ENCODE measurements at places on chromosomes 4 and X.

- no peak for DNase-seq
Measured at GRCh38 chr4:116878280-116878679, 207.1 kb downstream of the TRAM1L1 start.

DNA sequence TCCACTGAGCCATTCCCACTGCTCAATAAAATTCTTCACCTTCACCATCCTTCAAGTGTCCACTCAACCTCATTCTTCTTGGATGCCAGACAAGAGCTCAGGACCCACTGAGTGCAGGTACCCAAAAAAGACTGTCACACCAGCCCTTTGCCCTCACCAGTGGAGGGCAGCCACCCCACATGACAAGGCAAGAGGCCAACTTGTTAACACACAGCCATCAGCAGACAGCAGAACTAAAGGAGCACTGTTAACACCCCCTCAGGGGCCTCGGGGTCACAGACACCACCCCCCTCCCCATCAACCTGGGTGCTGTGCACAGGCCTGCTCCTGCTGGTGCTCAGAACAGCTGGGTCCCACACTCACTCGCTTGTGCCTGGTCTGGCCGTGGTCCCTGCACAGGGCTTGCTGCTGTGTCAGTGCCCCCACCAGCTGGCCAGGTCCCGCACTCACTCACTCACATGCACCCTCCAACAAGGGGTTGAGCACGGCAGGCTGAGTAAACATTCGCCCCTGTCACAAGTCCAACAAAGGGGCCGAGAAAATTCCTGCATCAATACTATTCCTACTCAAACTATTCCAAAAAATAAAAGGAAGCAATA, 54.1 kb downstream of the ATRX start:
- no peak for DNase-seq

DNA sequence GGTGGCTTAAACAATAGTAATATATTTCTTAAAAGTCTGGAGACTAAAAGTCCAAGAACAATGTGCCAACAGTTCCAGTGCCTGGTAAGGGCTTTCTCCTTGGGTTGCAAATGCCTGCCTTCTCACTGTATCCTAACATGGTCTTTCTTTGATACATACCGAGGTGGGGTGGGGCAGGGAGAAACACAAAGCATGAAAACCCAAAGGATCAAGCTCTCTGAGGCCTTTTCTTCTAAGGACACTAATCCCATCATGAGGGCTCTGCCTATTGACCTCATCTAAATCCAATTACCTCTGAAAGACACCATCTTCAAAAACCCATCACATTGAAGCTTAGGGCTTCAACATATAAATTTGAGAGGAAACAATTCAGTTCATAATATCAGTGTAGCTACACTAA, 311.3 kb downstream of the GRID2 start:
- no peak for DNase-seq

- DNase-seq: peak; percentile 46
Measured at GRCh38 chr4:150579551-150580234, 2.3 kb upstream of the MAB21L2 start.

DNA sequence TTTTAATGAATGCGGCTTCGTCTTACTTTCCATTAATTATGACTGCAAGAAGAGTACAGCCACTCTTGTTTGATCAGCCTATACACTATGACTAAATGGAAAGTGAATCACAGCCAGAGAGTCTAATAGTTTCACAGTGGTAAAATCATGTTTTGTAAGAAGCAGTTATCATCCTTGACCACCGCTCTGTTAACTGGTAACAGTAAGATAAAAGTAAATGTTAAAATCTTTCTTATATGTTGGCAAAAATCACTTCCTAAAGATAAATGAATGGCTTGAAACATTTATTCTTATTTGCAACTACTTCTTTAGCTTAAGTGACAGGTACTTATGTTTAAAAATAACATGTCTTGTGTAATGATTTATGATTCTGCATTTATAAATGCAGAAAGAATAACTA, 13.2 kb downstream of the GALNT7 start:
- DNase-seq: peak; percentile 78

DNA sequence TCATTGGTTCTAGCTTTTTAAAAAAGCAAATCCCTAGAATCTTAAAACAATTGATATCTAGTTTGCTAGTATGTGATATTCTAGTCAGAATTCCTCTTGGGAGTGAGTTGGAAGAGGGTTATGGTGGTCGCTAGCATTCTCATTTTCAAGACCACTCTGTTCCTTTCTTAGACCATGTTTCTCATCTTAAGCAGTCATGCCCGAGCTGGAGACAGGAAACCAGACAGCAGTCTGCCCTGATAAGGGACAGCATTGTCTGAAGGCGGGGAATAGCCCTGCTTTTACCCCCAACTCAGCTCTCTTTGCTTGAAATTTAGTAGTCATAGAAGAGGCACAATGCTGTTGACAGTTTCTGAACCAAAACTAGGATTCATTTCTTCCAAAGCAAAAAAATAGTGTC, 5.2 kb downstream of the KLF3 start:
- DNase-seq: peak; percentile 50

DNA sequence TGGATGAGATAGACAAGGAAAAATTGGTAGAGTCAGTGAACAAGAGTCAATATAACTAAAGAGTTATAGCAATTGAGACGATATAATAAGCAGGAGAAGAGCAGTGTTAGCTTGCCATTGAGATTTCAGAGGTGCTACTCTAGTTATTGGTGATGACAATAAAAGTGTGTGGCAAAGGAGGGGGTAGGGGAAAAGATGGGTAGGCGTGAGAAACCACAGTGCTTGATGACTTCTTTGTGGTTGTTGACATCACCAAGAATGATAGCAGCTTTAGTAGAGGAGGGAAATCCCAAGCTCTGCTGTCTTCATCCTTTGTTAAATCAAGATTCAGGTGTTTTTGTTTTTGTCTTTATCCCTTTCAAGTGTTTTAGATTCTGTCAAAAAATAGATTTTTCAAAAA, 179.9 kb upstream of the PPP3CA start:
- DNase-seq: no peak

- no peak for DNase-seq
Measured at GRCh38 chrX:31178769-31179125, 106.9 kb upstream of the FTHL17 start.

DNA sequence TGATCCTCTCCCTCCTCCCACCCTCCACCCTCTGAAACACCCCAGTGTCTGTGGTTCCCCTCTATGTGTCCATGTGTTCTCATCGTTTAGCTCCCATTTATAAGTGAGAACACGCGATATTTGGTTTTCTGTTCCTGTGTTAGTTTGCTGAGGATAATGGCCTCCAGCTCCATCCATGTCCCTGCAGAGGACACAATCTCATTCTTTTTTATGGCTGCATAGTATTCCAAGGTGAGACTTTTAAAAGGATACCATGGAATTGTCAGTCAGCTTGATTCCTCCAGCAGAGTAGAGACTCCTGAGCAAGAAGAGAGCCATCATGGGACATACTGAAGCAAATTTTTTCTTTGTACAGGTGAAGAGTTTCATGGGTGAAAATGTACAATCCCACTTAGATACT, 38.8 kb upstream of the MTM1 start:
- DNase-seq: no peak

DNA sequence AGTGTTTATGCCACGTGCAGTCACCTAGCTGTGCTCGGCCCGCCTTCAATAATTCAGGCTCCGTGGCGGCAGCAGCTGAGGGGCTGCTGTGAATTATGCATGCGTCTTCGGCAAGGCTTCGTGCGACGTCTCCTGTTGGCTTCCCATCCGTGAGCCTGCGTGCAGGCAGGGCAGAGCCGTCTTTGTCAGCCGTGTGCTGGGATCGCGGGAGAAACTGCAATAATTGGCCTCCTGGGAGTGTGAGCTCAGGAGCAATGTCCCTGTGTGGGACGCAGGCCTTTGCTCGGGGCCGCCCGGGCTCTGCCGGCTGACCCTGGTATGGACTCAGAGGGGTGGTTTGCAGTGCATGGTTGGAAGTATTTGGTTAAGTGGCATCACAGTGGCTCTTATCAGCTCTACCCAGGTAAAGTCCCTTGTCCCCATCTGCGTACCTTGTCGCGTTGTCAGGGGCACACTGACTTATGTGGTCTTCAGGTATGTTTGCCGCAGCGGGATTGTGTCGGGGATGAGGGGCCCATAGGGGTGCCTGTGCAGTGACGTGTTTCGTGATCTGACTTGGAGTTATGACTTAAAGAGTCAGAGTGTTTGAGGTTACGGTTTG, 34.5 kb upstream of the HGFAC start:
- no peak for DNase-seq

- no peak for DNase-seq
Measured at GRCh38 chr4:184386271-184386781, 88.0 kb downstream of the IRF2 start.

DNA sequence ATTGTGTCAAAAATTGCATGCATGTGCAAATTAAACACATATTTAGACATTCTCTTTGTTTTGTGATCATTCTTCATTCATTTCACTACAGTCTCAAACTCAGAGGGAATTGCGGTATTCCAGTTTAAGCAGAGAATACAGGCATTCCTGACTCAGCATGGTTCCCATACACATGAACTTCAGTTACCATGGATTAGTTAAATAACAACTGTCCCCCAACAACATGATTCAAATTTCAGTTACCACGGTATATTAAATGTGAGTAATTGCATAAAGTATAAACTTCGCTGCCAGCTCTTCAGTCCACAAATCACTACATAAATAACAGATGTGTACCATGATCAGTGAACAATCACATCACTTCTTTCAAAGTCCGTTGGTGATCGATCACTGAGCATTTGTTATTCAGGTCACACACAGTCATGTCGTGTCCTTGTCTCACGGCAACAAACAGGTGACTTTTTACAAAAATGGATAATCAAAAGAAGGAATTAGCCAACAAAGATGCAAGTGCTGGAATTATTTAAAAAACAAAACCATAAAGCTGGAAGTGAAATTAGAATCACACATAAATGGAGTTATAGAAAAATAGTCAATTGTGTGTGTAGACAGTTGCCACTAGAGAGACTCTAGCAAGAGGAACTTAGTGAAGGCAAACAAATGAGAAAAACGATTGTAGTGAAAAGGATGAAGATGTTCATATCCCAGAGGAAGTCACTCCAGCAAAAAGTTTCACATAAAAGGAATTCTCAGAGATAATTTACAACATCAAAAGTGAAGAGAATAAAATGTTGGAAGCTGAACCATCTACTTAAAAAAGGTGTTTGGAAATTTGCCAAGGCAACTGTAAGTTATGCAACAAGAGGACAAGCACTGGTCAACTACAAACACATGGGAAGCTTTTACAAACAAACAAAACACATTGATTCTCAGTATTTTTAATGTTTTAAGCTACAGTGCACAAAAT, 138.6 kb upstream of the SMARCAD1 start:
- peak; percentile 17 for DNase-seq

DNA sequence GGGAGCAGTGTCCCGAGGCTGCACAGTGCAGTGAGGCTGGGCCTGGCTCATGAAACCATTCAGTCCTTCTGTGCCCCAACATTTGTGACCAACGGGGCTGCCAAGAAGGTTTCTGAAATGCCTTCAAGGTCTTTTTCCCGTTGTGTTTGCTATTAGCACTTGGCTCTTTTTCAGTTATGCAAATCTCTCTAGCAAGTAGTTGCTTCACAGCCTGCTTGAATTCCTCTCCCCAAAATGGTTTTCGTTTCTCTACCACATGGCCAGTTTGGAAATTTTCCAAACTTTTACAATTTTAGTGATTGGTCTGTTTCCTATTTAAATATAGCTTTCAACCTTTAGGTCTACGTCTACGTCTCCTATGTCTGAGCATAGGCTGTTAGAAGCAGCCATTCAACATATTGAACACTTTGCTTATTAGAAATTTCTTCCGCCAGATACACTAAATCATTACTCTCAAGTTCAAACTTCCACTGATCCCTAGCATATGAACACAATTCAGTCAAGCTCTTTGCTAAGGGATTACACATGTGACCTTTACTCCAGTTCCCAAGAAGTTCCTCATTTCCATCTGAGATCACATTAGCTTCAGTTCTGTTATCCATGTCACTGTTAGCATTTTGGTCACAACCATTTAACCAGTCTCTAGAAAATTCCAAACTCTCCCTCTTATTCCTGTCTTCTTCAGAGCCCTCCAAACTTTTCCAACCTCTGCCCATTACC, 901.8 kb downstream of the GLUD2 start:
- peak; percentile 14 for DNase-seq

GRCh38 chrX:68203646-68204045, 229.6 kb downstream of the OPHN1 start:
- no peak for DNase-seq

- peak; percentile 81 for DNase-seq
Measured at GRCh38 chr4:101835121-101835904, 44.8 kb downstream of the BANK1 start.

GRCh38 chr4:74408639-74409038, 36.3 kb upstream of the AREG start:
- DNase-seq: peak; percentile 35

DNA sequence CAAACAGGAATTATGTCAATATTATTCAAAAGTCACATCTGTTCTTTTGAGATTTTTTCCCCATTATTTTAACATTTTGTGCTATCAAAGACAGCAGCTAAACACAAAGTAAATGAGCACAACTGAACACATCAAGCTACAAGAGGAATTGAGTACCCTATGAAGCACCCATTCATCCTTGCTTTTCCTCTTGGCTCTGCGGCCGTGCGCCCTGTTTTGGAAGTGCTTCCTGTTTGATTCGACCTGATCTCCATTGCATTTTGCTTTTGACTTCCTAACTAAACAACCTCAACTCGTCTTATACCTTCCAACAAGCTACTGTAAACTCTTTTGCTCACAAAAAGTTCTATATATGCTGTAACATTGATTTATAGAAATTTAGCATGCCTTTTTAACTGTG, 85.0 kb downstream of the SCFD2 start:
- DNase-seq: no peak

DNA sequence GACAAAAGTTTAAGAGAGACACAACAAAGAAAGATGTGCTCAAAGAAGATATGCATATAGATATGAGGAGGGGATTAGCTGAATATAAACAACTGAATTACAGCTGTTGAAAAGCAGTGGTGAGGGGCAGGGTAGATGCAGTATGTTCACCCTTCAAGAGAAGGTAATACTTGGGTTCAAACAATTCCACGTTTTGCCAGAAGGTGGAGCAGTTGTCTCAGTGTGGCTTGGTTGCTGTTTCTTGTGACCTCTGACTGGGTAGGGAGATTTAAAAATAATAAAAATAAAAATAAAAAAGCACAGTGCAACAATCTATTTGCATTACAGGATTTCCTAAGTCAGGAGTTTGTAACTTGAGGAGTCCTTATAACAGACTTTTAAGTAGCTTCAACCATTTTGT, 23.3 kb downstream of the PHOX2B start:
- no peak for DNase-seq

DNA sequence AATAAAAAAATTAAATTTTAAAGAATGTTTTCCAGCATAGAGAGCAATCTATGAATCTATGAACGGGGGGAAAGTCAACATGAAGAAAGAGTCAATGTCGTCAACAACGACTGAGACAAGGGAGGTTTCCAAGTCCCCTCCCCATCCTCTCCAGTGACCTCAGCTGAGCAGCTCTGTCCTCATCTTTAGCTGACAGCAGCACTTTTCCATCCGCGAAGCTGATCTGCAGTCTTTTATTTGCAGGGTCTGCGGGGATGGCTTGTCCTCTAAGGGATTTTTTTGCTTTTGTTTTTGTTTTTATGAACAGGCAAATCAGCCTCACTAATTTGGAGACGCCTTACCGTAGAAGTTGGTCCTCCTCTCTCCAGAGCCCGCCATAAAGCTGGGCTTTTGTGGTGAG, 46.5 kb downstream of the PRKX start:
- DNase-seq: no peak
